ENCODE measurements at places on chromosomes 3 and 15.

DNA sequence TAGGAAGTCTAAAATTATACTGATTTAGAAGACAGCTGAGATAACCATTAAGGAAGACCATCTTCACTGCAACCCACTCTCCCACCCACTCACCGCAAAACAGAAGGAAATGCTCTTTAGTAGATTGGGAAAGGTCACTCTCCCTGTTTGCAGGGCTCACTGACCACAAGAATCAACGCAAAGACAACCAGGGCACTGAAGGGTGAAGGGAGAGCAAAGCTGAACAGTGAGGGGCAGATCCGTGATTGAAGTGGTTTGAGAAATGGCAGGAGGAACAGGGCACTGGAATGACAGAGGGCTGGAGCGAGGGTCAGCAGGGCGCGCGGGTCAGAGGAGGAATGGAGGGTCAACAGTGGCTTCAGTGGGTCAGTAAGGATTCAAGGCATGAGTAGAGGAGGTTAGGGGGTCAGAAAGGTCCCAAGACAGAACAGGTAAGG is 520 bp downstream of the MESD start:
- DNase-seq = no peak

- DNase-seq = no peak
Measured at GRCh38 chr3:158522221-158523136, 48.5 kb upstream of the MLF1 start.

DNA sequence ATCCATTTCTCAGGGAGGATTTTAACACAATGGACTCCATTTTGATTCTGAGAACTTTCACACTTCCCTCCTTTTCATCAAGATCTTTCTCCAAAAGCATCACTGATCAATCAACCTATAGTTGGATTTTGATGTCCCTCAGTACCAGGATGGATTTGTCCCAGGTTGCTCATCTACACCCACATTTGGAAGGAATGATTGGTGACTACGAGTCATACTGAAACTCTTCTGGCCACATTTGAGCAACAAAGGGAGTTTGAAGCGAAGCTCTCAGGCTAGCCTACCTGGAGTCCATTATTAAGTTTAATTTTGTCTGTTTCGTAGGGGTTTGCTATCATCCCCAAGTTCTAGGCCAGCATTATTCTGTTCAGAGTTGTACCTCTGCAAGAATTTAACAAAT is 31.3 kb upstream of the ATP8B4 start:
- no peak for DNase-seq

- DNase-seq = no peak
Measured at GRCh38 chr3:66406831-66407610, 93.8 kb downstream of the LRIG1 start.

- DNase-seq = no peak
Measured at GRCh38 chr15:63057468-63058345, 15.2 kb downstream of the TPM1 start.

- no peak for DNase-seq
Measured at GRCh38 chr3:66439666-66440344, 61.0 kb downstream of the LRIG1 start.

GRCh38 chr15:31342781-31343626 is 16.4 kb downstream of the KLF13 start:
- no peak for DNase-seq

GRCh38 chr3:17638356-17638755 is 104.1 kb downstream of the TBC1D5 start:
- DNase-seq = no peak

- no peak for DNase-seq
Measured at GRCh38 chr3:101273608-101274007, 46.8 kb downstream of the IMPG2 start.

- no peak for DNase-seq
Measured at GRCh38 chr3:94024385-94024784, 4.0 kb downstream of the STX19 start.

GRCh38 chr3:31439890-31440750 is 92.6 kb upstream of the STT3B start:
- DNase-seq = no peak

GRCh38 chr3:47394140-47394870 is 13.5 kb downstream of the PTPN23 start:
- no peak for DNase-seq

DNA sequence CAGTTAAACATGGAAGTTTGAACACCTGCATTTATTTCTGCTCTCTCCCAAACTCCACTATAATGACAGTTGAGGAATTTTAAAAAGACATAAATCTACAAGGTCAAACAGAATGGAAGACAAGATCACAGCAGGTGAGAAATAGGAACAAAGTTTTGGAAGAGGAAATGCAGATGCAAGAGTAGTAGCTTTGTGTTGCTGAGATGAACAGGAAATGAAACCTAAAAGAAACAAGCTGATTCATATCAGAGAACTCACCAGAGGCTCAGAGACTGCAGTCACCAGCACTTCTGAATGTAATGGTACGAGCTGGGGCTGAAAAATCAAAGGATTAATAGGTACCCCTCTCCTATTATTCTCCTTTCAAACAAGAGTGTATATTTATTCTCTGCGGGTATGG is 459.9 kb downstream of the RAP2B start:
- DNase-seq = no peak

DNA sequence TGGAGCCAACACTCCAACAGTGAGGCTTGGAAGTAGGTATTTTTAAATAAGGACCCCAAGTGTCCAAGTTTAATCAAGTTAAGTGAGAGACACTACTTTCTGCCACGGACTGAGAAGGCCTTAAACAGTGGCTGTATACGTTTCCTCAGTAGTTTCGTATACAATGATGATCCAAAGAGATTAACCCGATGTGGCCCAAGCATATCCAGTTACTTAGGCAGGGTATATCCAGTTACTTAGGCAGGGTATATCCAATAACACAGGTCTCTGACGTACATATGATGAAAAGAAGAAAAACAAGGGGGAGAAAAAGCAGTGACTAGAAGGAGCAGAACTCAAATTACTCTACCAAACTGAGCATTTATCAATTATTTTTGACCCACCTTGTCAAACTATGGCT is 591.4 kb downstream of the FOXP1 start:
- no peak for DNase-seq

DNA sequence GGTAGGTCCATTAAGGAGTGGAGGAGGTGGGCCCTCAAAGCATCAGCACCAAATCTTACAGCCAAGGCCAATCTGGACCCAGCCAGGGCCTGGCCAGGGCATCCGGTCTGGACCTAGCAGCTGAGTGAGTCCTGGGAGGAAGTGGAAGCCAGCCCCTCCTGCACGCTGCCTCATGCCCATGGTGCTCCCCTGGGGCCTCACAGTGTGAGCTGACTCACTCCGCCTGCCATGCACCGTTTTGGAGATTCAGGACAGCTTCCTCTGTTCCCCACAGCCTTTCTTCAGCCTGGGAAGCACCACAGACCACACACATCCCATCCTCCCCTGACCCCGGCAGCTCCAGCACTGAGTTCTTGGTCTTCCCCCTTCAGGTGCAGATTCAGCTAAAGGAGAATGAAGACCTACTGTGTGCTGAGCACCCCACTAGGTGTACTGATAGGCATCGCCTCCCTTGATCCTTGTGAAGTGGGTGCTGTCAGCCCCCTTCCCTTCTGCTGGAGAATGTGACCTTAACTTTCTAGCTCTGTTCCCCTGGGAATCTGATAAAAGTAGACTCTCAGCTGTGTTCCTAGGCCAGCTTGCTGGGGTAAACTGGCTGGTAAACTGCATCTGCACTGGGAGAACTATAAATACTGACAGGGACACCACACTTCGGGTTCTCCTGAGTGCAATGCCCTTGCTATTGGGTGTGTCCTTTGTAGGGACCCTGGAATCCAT is 36.8 kb upstream of the SEC13 start:
- DNase-seq = no peak

- DNase-seq = no peak
Measured at GRCh38 chr3:195186041-195186709, 84.8 kb downstream of the XXYLT1 start.

GRCh38 chr15:95142531-95142930 is 911.2 kb downstream of the MCTP2 start:
- DNase-seq = no peak

- DNase-seq = no peak
Measured at GRCh38 chr15:100810831-100811230, 68.8 kb upstream of the ALDH1A3 start.

GRCh38 chr15:38253351-38253781 is 730 bp downstream of the SPRED1 start:
- DNase-seq = no peak

- DNase-seq = no peak
Measured at GRCh38 chr15:22796079-22796478, 9.6 kb downstream of the NIPA1 start.

DNA sequence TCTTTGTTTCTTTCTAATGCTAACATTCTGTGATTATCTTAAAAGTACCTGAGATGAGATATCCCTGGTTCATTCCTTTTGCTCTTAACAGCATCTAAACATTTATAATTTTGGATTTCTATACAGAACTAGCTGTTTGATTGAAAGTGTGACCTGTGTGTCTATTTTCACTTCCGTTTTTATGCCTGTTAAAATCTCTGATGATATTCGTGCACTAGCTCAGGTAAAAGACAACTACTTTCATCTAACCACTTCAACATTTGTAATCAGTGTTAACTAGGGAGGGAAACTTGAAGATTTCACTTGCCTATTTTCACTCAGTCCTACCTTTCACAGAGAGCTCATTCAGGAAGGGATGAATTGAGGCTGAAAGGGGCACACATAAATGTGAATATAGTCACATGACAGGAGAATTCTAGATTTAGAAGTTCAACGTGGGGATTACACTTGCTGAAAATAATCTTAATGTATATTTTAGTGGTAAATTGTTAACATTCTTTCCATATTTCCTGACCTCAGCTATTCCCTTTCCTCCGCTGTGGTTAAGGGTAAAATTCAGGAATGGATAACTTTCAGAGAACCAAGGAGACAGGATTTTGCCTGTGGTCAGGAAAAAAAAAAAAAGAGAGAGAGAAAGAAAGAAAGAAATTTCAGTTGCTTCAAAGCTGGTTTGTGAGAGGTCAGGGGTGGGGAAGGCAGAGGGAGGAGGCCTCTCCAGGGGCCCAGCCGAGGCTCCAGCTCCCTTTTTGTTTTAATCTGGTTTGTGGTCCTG is 159.8 kb upstream of the TSC22D2 start:
- no peak for DNase-seq

DNA sequence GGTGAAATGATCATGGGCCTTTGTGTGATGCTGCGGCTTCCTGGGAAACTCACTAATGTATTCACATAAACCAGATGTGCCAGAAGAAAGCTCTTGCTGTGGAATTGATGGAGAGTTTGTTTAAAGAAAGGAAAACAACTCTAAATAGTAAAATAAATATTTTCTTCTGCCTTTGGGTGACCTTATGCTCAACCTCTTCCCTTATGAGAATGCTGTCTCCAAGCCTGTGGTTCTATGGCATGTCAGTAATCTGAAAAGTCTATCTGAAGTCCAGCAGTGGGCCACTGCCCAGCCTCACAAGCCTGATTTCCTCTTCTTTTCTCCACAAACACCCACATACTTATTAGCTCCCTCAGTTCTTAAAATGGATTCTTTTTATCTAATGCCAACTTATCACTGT is 49.9 kb upstream of the PHLDB2 start:
- DNase-seq = no peak

DNA sequence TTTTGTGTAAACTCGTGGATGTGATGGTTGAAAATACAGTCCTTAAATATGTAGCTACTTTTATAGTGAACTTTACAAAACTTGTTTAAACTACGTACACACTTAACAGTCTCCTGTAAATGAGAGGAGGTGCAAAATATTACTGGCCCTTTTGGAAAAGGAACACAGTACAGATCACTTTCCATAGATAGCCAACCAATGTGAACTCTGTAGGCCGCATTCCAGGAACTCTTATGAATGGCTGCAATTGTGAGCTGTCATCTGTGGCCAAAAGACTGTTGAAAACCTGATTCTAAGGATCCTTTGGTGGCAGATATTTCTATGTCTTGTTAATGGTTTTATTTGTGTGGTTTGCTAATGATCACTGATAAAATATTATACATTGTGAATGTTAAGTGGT is 6.2 kb downstream of the TSC22D2 start:
- DNase-seq = no peak

DNA sequence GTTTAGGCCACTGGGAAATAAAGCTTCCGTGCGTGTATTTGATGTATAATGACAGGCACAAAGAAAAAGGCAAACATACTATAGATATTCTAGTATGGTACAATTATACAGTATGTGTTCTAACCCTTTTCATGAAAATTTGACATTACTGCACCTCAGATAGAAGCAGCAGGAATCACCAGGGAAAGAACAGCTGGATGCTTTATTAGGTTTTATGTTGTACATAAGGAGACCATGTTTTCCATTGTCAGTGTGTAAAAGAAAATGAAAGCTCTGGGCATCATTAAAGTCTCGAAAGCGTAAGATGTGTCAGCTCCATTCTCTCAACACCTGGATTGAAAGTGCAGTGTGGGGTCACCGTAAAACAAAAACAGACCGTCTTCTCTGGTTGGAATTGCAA is 302.1 kb downstream of the ROBO2 start:
- DNase-seq = no peak

DNA sequence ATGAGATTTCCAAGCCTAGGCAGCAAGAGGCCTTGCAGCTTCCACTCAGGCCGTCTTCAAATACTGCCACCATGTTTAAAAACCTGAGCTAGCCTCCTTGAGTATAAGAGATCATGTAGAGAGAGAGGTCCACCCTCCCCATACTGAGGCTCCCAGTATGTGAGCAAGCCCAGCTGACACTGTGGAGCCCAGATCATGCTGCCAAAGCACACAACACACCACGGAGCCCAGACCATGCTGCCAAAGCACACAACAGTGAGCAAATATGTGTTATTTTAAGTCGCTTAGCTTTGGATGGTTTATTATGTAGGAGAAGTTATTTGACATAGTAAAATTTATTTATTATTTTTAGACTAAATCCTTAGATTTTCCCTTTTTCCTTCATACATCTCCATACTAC is 333.7 kb downstream of the CTNNB1 start:
- DNase-seq = no peak

DNA sequence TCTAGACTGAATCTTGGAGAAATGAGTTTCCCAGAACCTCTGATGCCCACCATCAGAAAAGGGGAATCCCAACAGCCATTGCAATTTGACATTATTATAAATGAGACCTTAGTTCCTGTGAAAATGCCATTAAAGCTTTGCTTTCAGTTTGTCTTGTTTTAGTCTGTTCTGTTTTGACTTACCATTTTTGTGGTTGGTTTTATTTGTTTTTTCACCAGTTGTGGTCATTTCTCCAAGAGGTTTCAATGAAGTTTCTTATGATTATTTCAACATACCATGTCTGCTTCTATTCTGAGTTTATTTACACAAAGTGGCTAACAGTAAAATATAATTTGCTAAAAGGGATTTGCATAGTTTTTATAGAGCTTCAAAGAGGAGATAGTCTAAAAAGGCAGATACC is 175.0 kb upstream of the MCTP2 start:
- DNase-seq = no peak

- no peak for DNase-seq
Measured at GRCh38 chr3:19967208-19967607, 20.3 kb downstream of the RAB5A start.

DNA sequence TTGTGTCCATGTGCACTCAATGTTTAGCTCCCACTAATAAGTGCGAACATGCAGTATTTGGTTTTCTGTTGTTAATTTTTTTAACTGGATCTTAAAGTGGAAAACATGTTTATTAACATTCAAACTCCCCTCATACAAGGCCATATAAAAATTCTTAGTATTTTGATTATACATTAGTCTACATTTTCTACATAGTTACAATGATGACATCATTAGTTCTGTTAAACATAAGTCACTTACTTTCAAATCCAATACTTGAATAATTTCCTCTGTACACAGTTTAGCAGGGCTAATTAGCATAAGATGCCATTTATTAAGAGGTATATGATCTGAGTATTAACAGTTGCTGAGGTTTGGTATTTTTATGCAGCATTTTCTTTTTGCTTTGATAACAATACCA is 91.3 kb upstream of the CCDC39 start:
- no peak for DNase-seq
